ENCODE measurements at places on chromosomes 11 and 22. TPM values are rescaled to one million over a fixed set of nuclear protein-coding genes. Genes with fewer than 3 reads are reported as not detected.
A peak's percentile ranks its signal among the peaks of the same experiment; 100 is the strongest.

TRIM64 gene
- not detected for total RNA-seq

SHISAL1 gene
- total RNA-seq: 1.3 TPM

EMID1 gene
- not detected for total RNA-seq

DNA sequence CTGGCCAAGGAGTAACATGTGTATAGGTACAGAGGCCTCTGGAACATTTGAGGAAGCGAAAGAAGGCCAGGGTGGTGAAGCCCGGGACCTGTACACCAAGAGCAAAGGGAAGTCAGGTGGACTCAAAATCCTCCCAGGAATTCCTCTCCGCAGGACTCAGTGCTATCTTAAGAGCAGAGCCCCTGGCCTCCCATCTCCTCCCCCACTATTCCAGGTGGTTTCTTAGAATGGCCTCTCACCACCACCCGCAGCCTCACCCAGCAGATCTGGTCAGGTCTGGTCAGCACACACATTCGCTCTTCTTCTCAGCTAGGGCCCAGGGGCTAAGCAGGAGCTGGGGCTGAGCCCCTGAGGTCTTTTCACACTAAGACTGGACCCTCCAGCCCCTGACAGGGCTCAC, 59.1 kb downstream of the SCGB1A1 start:
- no peak for DNase-seq

DNA sequence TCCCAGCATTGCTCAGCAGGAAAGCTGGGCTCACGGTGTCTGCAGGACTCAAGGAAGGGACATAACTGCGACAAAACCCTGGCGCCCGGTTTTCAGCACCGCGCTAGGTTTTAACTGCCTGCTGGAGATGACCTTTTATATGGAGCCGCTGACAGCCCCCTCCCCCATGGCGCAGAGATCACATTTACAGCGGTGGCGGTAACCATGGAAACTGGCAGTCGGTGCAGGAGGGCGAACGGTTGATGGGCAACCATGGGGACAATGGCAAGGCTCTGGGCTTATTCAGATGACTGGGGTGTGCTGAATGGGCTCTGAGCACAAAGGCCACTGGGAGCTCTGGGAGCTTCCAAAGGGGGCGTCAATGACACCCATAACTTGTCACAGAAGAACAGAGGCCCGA, 37.2 kb downstream of the CELSR1 start:
- DNase-seq: no peak

- DNase-seq: peak; percentile 6
These were observed 75.6 kb upstream of the APOA1 start for GRCh38 chr11:116913000-116913399.

DNA sequence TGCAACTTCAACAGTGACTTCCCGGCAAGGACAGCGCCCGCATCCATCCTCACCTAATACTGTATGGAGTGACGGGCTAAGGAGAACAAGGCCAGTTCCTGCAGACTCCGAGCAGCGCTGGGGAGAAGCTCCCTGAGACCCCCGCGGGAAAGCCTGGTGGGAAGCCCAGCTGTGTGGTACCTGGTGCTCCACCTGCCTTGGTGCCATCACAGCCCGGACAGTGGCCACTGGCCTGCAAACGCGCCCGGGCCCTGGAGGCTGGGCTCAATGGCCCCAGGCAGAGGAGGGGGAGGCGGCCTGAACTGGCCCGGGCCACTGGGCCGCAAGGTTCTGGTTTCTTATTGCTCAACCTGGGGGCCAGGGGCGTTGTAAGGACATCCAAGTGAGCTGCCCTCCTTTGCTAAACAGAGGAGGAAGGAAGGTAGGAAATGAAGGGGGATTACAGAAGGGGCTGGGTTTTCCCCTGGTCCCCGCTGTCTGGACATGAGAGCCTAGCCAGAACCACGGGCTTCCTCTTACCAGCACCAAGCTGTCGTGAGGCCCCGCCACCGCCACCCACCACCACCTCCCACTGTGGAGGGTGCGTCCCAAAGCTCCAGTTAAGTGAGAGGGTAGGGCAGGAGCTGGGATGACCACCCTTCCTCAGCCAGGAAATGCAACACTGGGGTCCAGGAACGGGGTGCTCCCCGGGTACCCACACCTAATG, 8.5 kb upstream of the CDC42BPG start:
- DNase-seq: no peak

- no peak for DNase-seq
These were observed 9.7 kb upstream of the STK33 start for GRCh38 chr11:8603696-8604077.

DNA sequence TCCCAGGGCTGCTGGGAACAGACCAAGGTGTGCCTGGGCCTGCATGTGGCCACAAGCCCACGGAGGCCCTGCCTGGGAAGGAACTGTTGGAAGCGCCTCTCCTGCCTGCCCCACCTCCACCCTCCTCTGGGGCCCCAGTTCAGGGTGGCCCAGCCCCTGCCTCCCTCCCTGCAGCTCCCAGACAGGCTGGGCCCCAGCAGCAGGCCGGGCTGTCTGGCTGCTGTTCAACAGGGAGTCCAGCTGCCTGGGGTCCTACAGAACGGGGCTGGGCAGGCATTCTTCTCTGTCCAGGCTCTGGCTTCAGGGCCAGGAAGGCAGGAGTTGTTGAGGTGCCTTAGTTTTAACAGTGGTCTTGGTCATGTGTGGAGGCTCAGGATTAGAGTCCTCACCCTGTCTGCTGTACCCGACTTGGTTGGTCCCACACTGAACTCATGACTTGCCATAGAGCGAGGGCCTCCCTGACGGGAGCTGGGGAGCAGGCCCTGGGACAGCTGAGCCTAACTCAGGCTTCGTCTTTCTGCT, 11.8 kb downstream of the PRDM11 start:
- DNase-seq: no peak

DNA sequence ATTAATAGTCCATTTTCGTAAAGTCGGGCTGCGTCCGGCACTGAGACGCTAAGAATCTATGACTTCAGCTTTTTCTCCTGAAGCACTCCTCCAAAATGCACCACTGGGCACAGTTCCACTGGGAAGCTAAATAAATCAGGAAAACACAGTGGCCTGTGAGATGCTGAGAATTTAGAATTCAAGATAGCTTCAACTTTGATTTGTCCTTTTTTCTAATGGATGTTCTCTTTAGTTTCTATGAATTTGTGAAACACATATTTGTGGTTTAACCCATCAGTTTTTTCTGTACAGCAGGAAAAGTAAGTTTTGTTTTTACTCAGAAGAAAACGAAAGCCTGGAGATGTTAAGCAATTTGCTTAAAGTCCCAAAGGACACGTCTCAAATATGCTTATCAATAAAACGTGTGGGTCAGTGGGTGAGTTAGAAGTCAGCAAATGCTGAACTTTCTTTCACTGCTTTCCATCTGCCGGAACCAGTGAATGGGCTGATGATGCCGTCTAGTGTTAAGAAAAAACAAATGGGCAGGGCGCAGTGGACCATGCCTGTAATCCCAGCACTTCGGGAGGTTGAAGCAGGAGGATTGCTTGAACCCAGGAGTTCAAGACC, 40.7 kb upstream of the CLMP start:
- no peak for DNase-seq

DNA sequence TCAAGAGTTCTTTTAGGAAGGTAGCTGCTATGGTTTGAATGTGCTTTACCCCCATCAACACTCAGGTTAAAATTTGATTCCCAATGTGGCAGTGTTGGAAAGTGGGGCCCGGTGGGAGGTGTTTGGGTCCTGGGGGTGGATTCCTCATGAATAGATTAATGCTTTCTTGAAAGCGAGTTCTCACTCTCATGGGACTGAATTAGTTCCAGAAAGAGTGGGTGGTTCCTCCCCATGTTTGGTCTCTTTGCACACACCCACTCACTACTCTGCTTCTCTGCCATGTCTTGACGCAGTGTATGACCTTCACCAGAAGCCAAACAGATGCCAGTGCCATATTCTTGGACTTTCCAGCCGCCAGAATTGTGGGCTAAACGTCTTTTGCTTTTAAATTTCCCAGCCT, 394.4 kb downstream of the OPCML start:
- no peak for DNase-seq

GRCh38 chr11:32870676-32871075, 21.9 kb upstream of the QSER1 start:
- no peak for DNase-seq

- no peak for DNase-seq
These were observed 2.6 kb downstream of the SPDYC start for GRCh38 chr11:65172600-65172999.

DNA sequence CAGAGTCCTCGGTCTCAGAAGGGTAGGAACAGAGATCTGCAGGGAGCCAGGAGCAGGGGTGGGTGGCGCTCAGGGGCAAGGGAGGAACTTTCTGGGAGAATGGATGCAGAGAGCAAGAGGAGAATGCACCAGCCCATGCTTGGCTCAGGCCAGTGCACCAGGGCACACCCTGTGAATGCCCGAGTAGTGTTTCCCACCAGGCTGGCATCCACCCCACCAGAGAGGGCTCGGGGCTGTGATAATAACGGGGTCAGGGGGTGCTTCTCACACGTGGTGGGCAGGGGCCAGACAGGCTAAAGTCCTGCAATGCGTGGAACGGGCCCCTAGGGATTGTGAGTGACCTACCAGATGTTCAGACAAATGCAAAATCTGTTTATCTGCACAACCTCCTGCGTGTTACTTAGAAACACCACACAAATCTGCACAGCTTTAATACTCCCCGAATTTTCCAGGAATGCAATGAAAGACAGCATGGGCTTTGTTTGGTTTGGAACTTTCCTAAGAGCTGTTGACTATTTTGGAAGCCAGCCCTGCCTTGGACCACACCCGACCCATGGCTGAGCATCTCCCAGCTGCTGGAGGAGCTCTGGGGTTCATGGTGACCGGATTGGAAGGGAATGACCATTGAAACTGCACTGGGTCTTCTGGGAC, 368.3 kb downstream of the SHANK2 start:
- peak; percentile 1 for DNase-seq

DNA sequence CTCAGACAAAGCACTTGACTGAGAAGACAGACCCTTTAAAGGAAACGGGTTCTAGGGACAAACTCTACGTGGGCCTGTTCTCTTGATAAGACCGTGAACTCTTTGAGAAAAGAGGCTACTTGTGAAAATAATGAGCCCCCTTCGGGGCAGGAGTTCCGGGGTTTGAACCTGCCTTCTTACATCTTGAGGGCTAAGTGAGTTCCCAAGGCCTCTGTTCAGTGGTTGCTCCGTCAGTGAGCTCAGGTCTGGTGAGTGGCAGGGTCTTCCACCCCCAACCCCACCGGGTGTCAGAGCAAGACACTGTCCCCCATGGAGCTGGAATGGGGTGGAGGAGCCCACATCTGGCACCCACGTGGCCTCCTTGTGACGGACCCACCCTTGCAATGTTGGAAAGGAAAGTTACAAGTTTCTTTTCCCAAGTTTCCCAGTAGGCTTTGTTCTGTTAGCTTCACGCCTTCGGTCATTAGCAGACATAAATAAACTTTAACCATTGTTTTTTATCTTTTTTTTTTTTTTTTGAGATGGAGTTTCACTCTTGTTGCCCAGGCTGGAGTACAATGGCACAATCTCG, 6.3 kb upstream of the SAMM50 start:
- no peak for DNase-seq

- DNase-seq: peak; percentile 80
These were observed 84.2 kb downstream of the ZNF280B start for GRCh38 chr22:22424210-22424800.

DNA sequence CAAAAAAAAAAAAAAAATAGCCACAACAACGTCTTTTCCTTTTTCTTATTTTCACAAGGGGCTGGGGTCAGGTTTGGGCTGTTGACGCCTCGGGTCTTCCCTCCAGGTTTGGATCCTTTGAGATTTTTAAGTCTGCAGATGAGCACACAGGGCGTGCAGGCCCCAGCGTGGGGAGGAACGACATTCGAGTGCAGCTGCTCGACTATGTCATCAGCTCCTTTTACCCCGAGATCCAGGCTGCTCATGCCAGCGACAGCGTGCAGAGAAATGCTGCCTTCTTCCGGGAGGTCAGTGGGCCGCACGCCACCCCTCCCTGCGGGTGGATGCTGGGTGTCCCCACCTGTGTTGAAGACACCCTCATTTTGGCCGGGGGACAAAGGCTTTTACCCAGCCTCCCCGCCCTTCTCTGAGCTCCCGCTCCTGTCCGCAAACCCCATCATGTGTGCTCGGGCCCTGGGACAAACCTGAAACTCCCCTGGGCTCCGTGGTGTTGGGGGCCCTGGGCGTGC, 7.7 kb downstream of the SELENOO start:
- DNase-seq: no peak

GRCh38 chr11:69943066-69943465, 123.8 kb upstream of the FGF3 start:
- no peak for DNase-seq

DNA sequence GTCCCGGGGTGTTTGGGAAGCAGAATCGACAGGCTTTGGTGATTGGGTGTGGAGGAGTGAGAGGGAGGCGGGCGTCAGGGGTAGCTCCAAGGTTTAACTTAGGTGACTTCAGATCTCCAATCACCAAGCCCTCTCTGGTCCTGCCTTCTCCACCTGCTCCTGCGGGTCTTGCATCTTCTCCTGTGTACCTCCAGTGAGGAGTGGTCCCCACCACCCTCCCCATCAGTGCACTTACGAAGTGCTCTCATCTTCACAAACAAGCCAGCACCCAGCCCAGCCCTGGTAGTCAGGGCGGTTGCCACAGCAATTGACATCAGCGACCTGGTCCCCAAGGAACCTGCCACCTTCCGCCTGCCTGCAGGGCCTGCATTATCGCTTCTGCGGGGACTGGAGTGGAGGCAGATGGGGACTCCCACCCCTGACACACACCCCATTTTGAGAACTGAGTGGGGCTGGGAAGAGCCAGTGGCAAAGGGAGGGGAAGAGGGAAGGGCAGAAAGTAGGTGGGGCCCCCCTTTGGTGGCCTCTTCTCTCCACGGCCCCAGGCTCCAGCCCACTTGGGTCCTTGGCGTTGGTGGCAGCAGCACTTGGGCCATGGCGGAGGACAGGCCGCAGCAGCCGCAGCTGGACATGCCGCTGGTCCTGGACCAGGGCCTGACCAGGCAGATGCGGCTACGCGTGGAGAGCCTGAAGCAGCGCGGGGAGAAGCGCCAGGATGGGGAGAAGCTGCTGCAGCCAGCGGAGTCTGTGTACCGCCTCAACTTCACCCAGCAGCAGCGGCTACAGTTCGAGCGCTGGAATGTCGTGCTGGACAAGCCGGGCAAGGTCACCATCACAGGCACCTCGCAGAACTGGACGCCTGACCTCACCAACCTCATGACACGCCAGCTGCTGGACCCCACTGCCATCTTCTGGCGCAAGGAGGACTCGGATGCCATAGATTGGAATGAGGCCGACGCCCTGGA, at the start of gene OMP:
OMP (plus strand) TSS at position 595 of the 965 bp plus-strand sequence; CDS start at position 595, 0 bp downstream.
- no peak for DNase-seq

DNA sequence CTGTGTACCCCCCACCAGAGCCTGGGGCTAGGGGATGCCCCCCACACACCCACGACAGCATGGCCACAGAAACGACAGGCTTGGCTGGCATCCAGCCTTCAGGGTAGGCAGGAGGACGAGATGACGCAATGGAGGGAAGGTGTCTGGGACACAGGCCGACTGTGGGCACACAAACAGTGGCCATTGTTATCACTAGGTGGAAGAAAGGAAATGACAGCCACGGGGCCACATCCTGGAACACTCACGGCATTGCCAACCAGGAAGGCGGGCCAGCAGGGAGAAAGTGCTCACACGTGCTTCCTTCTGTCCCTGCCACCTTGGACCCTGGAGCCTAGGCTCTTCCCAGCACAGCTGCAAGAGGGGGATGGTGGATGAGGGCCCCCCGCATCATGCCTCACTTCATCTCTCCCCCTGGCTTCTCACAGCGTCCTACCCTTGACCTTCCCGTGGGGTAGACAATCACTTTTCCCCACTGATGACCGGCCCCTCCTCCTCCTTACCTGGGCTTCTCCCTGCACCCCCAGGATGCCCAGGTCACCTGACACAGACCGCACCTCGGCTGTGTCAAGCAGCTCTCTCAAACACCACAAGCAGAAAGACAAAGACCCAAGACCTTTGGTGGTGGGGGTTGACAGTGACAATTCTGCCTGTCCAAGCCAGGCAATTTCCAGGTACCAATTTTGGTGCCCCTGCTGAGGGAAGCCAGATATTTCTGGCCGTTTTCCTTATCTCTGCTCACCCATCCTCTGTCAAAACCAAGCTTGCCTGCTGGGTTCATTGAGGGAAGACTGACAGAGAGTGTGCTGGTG, 8.6 kb downstream of the PLA2G6 start:
- DNase-seq: no peak

All from LHCN-M2 (cell line).